H54 (cell line): ENCODE measurements at places on chromosomes 5 and 9.
A peak's percentile ranks its signal among the peaks of the same experiment; 100 is the strongest.

DNA sequence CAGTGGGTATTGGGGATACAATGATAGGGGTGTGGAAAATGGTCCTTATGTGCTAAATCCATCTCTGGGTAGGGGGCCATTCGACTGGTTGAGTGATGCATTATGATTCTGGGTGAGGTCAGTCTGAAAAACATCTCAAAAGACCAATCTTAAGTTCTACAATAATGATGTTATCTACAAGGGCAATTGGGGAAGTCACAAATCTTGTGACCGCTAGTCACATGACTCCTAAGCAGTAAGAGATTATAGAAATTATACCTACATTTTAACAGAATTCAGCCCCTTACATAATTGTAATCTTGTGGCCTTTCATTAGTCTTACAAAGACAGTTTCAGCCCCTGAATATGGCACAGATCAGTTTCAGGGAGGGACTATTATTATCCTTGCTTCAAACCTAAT lies 224.7 kb downstream of the PIK3R1 start:
- DNase-seq: no peak

DNA sequence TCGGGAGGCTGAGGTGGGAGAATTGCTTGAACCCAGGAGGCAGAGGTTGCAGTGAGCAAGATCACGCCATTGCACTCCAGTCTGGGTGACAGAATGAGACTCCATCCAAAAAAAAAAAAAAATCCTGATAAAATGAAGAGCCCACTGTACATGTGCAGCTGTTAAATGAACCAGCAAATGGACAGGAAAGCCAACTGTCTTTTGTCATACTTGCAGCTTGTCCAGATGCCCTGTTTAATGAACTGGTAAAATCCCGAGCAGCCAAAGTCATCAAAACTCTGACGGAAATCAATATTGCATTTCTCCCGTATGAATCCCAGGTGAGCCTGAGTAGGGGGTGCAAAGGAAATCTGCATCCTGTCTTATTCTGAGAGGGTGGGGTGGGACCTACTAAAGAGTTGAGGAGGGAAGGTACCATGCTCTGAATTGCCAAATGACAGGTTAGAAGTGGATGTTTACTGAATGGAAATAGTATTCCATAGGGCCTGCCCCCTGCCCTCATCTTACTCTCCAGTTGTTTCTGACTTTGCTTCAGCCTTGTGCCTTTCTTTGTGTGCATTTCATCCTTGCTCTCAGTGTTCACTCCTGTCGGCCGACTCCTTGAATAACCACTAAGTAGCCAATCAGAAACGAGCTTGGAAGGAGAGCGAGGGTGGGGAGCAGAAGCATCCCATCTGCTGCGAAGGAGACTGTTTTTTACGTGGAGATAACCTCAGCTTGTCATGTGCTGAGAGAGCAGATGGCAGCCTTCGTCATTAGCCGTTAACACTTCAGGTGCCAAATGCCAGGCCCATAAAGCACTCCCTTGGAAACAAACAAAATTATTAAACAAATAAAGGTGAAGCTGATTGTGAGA lies 45.7 kb upstream of the CFAP157 start:
- DNase-seq: no peak

GRCh38 chr5:9380109-9380508 lies 165.8 kb downstream of the SEMA5A start:
- DNase-seq: no peak

GRCh38 chr5:90134892-90135291 lies 274.7 kb downstream of the CETN3 start:
- DNase-seq: no peak

GRCh38 chr9:114176624-114177291 lies 21.4 kb downstream of the COL27A1 start:
- DNase-seq: no peak

DNA sequence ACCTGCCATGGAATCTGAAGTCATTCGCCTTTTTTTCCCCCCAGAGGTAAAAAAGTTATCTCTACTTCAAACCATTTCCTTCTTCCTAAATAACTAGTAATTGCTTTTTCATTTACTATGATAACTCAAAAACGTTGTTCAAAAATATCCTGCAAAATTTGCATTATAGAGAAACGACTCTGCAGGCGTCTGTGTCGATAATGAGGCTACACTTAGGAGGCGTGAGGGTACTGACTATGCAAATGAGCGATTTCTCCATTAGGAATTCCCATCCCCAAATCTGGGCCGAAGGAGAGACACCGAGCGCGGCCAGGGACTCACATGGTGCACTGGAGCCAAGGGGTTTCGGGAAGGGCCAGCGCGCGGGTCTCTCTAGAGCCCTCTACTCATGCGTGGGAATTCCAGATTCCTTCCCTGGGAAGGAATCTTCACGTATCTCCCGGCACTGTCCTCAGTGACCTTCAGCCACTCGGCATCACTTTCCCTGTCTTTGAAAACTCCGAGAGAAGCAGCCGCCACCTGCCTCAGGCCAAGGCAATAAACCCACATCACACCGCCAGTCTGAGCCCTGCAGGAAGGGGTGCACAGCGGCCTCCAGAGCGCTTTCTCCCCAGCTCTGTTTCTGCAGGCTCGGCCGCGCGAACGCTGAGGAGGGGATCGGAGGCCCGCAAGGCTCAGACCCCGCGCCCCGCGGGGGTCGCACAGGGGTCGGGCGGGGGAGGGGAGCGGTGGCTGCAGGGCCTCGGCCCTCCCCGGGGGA lies 718 bp upstream of the DENND4C start:
- DNase-seq: peak; percentile 58

GRCh38 chr5:77397686-77398292 lies 94.3 kb downstream of the WDR41 start:
- no peak for DNase-seq

- DNase-seq: no peak
Measured at GRCh38 chr5:156505101-156505500, 178.1 kb downstream of the SGCD start.

DNA sequence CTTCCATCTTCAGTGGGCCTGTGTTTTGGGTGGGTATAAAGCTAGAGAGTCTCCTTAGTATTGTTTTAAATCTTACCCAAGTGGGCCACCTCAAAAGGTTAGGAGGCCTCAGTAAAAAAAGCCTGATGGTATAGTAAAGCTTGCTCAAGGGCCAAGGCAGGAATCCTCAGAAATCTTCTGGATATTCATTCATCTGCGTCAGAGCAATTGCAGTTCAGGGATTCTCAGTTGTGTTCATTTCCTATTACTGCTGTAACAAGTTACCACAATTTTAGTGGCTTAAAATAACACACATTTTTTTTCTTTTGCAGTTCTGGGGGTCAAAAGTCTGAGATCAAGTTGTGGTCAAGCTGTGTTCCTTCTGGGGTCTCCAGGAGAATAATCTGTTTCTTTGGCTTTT lies 985.5 kb downstream of the TLE4 start:
- DNase-seq: no peak

- no peak for DNase-seq
Measured at GRCh38 chr5:62326302-62326701, 20.3 kb downstream of the KIF2A start.

- DNase-seq: no peak
Measured at GRCh38 chr5:17174965-17175364, 42.5 kb upstream of the BASP1 start.

GRCh38 chr5:180431932-180432331 lies 62.2 kb upstream of the CNOT6 start:
- no peak for DNase-seq

- no peak for DNase-seq
Measured at GRCh38 chr5:133846478-133847226, 121.8 kb downstream of the C5orf15 start.

- no peak for DNase-seq
Measured at GRCh38 chr9:124639637-124640036, 131.5 kb downstream of the NR6A1 start.

GRCh38 chr9:122265149-122265915 lies 650 bp downstream of the MRRF start:
- DNase-seq: peak; percentile 15

GRCh38 chr5:32231929-32232328 lies 57.8 kb upstream of the GOLPH3 start:
- no peak for DNase-seq

GRCh38 chr5:139662617-139663016 lies 14.5 kb downstream of the CXXC5 start:
- no peak for DNase-seq

DNA sequence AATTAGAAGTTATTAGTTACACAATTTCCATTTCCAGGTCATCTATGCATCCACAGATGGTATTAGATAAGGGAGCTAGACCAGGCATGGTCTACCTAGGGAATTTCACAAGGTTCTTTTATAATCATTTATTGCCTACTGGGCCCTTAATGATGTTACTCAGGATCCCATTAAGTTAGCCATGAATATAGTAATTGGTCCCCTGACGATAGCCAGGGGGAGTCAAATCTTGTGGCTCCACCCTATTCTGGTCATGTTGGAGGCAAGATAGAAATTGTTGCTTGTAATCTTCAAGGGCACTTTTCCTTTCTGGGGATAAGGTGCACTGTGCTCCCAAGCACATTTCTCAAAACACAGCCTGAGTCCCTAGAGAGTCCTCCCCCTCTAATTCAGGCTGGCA lies 14.1 kb upstream of the ELL2 start:
- DNase-seq: no peak

- no peak for DNase-seq
Measured at GRCh38 chr5:137086342-137086741, 412.8 kb downstream of the SPOCK1 start.

DNA sequence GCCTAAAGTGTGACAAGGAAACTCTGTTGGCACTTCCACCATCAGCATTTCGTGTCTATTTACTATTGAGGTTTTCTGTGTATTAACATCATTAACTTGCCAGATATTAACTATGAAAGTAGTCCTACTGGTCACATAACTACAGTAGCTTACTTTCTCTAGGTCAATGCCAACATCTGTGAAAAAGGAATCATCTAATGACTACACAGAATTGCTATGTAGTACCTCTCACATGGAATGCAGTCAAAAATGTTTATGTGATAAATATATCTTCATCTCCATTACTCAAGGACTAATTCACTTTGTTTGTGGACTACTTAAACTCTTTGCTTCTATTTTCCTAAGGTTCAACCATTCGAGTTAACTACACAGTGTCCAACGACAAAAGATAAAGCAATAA lies 2.1 kb downstream of the SCAI start:
- no peak for DNase-seq

GRCh38 chr5:152736906-152737305 lies 331.8 kb upstream of the NMUR2 start:
- DNase-seq: no peak

DNA sequence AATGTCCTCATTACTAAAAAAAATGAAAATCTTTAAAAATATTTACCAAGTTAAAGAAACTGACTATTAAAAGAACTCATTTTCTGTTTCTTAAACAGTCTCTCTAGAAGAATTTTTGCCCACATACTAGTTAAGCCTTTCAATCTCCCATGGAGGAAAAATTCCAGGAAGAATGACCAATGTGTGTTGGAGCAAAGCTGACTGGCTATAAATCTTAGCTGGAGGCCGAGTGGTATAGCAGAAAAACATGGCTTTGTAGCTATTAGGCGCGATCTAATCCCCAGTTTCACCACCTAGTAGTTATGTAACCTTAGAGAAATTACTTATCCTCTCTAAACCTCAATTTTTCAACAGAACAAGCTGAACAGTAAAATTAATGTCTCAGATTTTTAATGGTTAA lies 135.5 kb upstream of the PRLR start:
- DNase-seq: no peak

DNA sequence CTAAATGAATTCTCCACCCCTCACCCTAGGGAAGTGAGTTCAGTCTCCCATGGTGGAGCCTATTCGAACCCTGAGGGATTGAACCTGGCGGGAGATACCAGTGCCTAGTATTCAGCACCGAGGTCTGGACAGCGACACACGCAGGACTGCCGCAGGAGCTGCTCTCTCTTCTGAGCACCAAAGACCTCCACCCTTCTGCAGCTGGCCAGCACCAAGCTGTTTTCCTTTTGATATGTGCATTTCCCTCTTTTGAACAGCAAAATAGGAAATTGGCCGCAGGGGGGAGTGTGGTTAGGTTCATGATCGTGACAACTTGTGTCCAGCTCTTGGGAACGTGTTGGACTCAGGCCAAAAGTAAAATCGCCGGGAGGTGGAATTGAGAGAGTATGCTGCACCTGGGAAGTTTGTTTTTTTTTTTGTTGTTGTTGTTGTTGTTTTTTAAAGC lies 1.2 kb upstream of the PCSK1 start:
- peak; percentile 16 for DNase-seq

DNA sequence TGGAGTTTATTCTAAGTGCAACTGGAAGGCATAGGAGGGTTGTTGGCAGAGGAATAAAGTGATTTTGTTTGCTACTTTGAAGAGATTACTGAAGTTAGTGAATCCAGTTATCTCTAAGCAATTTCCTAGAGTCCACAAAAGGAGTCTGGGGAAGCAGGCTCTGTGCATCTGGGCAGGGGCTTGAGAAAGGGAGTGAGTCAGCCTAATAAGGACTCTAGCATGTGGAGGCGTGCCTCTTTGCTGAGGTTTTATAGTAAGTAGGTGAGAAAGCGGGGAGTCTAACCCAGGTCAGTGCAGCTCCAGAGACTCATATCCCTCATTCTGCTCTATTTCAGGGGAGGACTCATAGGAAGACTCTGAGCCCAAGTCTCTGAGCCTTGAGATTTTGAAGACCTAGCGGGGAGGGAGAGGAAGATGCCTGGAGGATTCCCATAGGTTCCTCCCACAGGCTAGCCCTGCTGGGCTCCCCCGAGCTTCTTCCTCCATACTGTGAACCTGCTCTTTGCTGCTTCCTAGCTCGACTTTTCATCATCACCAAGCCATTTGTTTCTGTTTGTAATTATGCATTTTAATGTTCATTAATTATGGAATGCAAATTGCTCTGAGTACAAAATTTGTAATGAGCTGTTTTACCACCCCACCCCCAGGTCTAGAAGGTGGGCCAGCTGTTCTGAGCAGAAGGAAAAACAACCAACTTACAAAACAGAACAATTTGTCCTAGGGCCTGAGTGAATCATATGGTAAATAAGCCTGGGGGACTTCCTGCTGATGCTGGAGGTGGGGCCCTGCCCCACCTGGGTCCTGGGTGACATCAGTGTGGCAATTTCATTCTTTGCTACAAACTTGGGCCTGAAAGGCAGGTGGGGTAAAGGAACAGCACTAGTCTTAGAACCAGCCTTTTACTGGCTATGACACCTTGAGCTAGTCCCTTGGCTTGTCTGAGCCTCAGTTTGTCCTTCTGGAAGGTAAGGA lies 150.2 kb downstream of the TRIM32 start:
- no peak for DNase-seq

- DNase-seq: no peak
Measured at GRCh38 chr9:129697656-129698253, 32.3 kb downstream of the PRRX2 start.

GRCh38 chr9:113675475-113675941 lies 200.6 kb upstream of the ZNF618 start:
- DNase-seq: peak; percentile 83

DNA sequence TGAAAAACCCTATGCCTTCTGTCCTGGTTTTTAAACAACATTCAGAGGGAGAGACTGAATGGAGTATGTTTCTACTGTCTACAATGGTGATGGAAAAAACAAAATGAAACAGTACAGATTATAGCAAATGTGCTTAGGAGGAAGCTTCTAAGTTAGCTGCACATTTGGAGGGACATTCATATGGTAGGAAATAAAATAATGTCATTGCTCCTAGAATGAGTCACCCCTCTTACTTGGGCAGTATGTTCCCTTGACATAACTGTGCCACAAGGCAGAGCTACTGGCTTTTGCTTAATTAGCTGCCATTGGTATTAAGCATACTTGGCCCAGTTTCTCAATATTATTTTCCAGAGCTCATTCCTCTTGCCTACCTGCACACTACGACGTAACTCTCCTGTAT lies 128.9 kb downstream of the GDNF start:
- no peak for DNase-seq
